ENCODE measurements at places on chromosomes 2 and 18.

GRCh38 chr2:51290725-51291124 lies 258.8 kb upstream of the NRXN1 start:
- no peak for DNase-seq

DNA sequence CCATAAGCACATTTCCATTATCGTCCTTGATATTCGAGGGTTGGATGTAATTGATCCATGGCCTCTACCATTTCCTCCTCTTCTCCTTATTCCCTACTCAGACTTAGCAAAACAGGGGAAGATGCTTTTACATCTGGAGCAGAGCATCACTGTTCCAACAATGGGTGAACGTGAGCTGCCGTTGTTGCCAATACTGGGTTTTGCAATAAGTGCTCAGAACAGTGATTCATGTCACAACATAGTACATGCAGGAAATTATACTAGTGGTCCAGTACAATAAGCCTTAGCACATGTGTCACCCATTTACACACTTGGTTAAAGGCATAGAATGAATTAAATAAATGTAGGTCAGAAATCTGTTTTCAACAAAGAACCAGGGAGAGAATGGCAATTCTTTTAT lies 112.4 kb downstream of the DCC start:
- DNase-seq = no peak

DNA sequence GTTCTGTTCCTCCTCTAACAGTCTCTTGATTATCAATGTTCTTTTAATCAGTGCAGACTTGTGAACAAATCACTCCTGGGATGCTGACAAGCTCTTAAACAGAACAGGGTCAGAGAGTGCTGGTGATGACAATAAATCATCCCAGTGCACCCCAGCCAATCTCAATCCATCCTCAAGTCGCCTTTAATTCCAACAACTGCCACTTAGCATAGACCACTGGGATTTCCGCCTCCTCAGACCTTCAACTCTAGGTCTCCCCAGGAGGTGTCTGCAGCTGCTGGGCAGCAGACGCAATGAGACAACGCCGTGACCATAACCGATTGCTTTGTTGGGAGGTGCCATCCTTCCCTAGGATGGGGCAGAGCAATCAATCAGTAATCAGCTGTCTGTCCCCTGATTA lies 184.2 kb upstream of the ACAA2 start:
- DNase-seq = no peak

DNA sequence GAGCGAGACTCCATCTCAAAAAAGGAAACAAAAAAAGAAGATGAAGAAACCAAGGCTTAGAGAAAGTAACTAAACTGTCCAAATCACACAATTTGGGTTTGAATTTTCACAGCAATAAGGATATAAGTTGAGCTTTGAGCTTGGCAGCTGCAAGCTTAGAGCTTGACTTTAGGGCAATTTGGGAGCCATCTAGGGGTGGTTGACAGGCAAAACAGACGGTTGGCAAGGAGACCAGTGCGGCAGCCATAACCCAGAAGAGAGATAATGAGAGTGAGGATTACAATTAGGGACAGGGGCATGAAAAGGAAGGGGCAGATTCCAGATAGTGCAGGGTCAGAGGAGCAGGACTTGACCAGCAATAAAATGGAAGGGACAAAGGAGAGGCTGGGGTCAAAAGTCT lies 382.2 kb upstream of the HNRNPA3 start:
- DNase-seq = peak; percentile 22

DNA sequence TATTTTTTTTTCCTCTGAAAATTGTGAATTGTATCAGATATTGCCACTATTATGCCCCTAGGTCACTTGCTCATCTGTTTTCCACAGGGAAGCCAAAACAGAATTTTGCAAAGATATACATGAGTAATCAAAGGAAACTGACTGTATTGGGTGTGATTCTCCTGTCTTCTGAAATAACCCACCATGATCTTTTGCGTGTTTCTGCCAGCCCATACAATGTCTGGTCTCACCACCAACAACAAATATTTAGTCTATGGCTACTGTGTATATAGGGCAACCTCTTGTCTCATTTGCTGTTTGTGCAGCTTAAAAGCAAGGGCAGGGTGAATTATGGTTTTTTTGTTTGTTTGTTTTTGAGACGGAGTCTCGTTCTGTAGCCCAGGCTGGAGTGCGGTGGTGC lies 26.5 kb downstream of the EPAS1 start:
- DNase-seq = no peak

GRCh38 chr2:160156100-160156499 lies 44.0 kb downstream of the ITGB6 start:
- DNase-seq = no peak

Data from HuH-7.5 (cell line).